Mucosa of descending colon (tissue), 3 donors: ENCODE measurements at places on chromosomes 12 and 14. TPM values are rescaled to one million over a fixed set of nuclear protein-coding genes. Genes with fewer than 3 reads are reported as not detected.

GRCh38 chr14:38790916-38791315, 312.1 kb downstream of the SEC23A start:
- DNase-seq, result no peak

GRCh38 chr12:80846952-80847351, 90.8 kb downstream of the LIN7A start:
- DNase-seq, result no peak

- peak; percentile 19 for DNase-seq
These were observed 299.6 kb downstream of the DPF3 start for GRCh38 chr14:72594099-72594901.

DNA sequence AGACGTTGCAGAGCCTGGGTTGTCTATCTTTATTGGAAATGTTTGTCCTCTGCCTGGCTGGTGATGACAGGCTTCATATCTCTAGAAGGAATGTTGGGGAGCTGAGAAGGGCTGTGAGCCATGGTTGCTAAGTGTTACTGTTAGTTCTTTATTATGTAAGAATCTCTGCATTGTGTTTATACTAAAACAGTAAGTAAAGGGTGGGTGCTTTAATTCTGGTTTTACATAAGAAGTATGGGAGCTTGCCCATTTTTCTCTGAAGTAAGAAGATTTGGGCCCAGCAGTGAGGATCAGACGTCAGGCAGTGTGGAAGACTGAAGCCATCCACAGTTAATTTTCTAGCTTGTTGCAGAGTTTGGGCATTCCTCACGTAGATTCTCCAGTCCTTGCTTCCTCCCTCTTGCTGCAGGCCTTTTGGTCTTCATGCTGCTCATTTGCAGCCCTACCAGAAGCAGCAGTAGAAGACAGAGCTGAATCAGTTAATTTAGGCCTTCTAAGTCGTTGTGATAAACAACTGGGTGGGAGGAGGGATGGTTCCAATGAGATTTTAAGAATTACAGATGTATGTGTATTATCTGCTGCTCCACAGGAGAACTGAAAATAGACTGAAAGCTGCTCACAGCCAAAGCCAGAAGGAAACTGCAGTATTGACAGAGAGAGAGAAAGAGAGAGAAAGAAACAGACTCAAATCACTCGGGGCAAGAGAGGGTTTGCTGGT, 21.4 kb downstream of the WNT5B start:
- DNase-seq, result no peak

DNA sequence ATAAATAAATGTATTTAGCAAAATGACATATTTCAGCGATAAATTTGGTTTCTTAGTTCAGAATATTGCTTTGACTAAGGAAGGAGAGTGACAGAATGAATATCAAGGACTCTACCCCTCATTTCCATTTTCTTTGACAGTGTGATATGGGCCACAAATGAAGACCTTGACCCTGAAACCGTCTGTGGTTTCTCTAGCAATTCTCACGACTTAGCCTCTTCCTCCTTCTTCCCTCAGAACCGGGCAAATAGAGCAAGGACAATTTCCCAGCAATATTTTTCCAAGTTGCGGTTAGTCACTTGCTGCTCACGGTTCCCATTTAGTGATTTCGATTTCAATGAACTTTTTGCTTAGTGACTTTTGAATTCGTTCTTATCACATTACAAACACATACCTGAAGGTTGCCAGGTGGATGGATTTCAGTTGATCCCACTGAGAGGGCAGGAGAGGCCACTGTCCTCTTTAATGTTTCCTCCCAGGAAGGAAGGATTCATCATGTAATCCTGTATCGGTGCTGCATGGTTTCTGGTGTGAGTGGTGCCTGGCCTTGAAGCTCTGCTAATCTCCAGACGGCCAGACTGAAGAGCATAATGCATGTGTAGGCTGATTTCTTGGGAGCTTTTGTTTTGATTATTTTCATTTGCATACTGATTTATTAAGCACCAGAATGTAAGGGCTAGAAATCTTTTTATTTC, 77.6 kb downstream of the CHST11 start:
- no peak for DNase-seq

GRCh38 chr12:110310763-110311162, 29.7 kb downstream of the ATP2A2 start:
- no peak for DNase-seq

GRCh38 chr12:114995891-114996290, 311.9 kb upstream of the TBX3 start:
- DNase-seq, result no peak

DNA sequence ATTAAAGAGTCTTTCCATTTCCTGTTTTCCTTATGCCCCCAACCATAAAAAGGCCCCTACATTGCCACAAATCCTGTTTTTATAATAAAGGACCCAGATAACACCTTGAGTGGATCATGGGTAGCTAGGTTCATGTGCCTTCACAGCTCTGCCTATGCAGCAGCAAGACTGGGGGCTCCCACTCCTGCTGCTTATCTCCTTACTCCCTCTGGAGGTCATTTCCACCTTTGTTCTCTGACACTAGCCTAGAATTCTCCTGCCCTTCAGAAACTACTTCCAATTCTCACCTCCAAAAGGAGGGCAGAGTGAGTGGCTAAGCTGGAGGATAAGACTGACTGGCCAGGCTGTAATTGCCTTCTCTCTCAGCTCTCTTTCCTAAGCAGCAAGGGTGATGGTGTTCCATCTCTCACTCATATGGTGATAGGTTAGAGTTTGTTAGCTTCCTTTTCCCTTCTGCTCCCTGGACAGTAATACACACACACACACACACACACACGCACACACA, 20.0 kb upstream of the STAC3 start:
- DNase-seq, result no peak

DNA sequence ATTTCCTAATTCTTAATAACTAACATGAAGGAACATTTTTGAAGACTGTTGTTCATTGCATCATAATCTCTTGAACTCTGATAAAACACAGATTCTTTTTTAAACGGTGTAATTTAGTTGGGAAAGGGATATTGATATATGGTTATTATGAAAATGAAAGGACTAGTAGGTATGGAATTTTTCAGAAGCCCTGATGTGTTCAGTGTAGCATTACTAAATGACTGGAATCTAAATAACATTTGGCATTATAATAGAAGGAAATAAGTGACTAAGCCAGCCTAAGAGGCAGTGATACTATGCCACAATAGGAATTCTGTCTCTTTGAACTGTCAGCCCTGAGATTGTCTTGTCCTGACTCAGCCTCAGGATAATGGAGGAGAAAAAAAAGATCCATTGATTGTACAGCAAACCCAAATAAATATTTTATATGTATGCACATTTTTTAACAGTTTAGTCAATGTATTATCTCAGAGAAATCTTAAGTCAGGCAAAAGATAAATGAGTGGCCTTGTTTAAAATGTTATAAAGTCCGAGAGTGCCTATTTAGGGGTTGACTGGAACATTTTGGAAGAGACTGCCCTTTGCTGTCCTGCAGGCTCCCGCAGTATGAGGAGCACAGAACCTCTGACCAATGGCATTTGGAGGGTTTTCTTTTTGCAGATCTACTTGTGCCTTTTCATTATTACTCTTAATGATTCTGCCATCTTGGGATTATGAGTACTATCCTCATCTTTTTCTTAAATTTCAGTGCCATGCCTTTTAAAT, 271.2 kb downstream of the EGLN3 start:
- DNase-seq, result no peak

- no peak for DNase-seq
These were observed 243.1 kb downstream of the BCAT1 start for GRCh38 chr12:24705741-24706358.

DNA sequence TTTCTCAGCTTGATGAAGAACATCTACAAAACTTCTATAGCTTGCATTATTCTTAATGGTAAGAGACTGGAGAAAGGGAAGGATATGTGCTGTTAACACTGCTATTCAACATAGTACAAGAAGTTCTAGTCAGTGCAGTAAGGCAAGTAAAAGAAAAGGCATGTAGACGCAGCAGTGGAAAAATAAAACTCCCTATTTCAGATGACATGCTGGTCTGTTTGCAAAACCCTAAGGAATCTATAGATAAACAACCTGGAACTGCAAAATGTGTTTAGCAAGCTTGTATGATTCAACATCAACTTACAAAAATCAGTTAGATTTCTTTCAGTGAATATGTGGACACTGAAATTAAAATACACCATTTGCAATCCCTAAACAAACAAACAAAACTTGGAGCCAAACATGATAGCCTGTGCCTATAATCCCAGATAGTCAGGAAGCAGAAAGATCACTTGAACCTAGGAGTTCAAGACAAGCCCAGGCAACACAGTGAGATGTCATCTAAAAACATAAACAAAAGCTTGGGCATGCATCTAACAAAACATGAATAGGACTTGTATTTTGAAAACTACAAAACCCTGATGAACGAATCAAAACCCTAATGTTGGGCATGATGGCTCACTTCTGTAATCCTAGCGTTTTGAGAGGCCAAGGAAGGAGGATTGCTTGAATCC, 293.6 kb upstream of the RGS6 start:
- no peak for DNase-seq

DNA sequence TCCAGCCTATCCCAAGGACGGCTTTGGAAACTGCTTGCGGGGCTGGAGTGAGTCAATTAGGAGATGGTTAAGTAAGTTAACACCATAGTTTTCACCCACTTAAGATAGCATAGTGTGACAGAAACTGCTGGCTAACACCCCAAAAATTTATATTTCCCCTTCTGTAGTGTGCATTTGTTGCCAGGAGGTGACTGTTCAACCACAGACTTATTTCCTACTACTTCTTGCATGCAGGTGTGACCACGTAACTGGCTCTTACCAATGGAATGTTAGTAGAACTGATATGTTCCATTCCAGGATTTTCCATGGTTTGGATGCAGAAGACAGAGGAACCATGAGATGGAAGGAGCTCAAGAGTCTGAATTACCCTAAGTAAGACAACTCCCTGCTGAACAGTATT, 52.9 kb upstream of the SLC35F4 start:
- no peak for DNase-seq

- DNase-seq, result no peak
These were observed 116.7 kb downstream of the SNAPC1 start for GRCh38 chr14:61878931-61879330.

- no peak for DNase-seq
These were observed 76.3 kb downstream of the SCFD1 start for GRCh38 chr14:30698463-30698862.

DNA sequence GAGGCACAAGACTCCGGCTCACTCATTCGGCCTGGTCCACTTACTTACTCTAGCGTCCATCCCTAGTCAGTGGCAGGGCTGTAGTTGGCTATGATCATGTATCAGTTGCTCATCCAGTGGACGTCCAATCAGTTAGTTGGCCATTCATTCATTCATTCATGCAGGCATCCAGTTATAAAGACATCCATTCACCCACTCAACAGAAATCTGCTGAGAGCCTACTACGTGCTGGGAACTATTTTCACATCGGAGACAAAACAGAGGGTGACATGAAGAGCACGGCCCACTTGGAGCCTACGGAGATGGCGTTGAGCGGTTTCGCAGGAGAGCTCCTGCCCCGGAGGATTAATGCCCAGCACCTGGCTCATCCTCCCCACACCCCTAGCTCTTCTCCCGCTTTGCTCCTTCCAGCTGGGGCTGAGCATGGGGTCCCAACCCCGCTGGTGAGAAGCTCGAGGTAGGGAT, 49.7 kb downstream of the SNAPC1 start:
- DNase-seq, result no peak

DNA sequence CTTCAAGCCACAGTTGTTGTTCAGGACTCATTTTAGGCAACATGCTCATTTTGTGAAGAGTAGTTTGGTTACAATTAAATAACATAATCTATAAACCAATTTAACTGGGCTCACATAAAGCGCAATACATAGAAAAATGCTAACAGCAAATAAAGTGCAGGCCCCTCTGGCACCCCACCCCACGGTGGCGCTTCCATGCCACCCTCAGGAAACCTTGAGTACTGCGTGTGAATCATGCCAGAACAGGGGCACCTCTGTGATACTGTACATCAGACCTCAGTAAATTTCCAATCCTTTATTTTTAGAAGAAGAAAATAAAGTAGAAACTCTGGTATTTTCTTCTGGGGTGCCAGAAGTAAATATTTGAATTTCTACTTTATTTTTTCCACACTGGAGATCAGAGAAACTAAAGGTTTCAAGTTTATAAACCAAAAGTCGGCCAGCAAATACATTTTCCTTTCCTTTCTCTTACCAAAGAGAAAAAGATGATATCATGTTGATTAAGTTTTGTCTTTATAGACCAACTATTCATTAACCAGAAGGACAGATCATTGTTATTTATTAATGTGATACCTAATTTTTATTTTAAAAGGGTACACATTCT, 316.8 kb downstream of the PAWR start:
- peak; percentile 46 for DNase-seq

DNA sequence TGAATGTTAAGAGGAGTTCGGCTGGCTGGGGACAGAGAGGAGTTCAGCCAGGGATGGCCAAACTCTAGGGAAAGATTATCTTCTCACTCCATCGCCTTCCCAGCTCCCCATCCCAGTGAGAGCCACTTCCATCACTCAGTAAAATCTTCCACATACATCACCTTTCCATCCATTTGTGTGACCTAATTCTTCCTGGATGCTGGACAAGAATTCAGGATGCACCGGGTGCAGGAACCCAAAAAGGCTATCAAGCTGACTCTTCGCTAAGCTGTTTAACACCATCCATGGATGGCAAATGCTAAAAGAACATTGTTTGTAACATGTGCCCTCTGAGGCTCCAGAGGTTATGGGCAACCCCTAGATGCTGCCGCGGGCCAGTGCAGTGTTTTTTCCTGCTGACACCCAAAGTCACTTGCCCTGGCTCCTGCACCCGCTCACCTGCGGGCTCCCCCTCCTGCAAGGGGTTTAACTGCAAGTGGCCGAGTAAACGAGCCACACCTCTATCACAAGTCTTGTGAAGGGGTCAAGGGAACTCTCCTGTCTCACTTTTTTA, 216.0 kb upstream of the NPAS3 start:
- peak; percentile 26 for DNase-seq

DNA sequence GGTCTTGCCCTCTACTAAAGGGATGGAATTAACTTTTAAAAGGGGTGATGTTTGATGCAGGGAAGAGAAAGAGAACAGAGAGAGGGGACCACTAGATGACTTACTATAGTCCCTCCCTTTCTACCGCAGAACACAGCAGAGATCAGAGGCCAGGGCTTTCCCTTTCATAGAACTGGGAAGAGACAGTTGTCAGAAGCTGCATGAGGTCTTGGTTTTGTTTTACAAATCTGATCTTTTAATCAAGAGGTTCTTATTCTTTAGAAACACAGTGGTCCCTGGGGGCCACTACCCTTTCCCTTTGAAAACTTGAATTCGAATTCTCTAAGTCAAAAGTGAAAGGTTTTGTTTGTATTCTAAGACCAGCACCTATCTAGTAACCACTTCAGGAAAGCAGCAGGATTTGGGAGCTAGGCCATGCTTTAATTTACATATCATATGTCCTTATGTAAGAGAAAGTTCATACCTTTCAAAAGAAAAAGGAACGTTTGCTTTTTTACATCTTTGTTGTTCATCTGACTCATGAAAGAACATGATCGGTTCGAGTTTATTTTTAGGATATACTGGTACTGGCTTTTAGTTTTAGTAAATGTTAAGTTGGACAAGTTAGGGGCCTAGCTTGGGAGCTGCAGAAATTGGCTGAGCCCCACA, 6.3 kb downstream of the FBXL14 start:
- no peak for DNase-seq

TMEM119 gene
- 4.1 TPM for total RNA-seq

GNB3 gene
- 5.3 TPM for total RNA-seq

GSKIP gene
- 143 TPM for total RNA-seq

KCNA1 gene
- not detected for total RNA-seq
